Effector memory CD4-positive, alpha-beta T cell (primary cell): ENCODE measurements at places on chromosomes 12 and 14.

DNA sequence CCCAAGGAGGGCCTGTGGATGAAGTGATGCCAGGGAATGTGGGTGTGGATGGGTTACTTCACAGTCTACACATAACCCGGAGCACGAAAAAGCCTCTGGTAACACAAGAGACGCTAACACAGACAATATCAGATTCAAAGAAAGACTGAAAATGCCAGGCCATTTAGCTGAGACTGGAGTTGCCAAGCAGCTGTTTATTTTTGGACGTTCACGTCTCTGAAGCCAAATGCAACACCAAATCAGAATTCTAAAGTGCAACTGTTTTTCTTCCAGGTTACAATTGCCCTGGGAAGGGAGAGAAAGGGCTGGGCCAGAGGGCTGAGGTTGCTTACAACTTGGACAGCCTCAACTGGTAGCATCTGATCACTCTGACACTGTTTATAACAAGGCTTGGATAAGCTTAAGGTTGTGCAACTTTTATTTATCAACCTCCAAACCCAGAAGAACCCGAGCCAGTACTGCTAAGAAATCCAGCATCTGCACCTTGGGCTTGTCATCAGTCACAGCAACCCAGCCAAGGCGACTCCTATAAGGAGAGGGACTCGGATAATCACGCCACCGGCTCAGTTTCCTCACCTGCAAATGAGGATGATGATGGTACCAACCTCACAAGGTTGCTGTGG is 24.8 kb downstream of the NUAK1 start:
- no peak for DNase-seq

DNA sequence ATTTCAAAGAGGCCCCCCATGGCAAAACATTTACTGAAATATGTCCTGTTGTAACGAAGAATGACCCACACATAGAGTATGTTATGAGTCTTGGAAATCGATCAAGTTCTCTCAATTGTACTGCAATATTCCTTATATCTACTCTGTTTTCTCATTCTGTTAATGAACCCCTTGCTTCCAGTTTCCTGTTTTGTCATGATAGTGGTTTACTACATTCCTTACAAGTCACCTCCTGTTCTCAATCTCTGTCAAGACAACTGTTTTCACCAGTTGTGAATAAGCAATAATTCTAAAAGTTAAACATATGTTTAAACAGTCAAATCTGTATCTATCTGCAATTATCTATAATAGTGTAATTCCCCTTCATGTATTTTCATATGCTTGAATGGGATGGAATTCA is 16.4 kb upstream of the ARID2 start:
- DNase-seq: no peak

DNA sequence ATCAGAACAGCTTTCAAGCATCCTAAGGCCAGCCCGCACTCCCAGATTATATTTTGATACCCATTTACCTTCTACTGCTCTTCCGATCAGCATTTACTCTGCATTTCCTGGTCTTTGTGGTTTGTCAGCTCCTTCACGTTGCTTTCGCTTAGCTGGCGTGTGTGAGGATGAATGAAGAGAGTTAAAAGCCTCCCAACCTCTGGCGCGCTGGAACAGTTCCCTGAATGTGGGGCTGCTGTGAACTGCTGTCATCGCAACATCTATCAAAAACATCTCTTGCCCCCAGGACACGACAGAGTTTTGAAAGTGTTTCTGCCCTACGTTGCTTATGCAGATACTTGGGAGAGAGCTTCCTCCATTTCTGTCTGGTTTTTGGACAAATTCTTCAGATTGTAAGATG is 129.2 kb downstream of the KCNA5 start:
- no peak for DNase-seq

- DNase-seq: no peak
These were observed 146.6 kb downstream of the ANO2 start for GRCh38 chr12:5798242-5799015.

DNA sequence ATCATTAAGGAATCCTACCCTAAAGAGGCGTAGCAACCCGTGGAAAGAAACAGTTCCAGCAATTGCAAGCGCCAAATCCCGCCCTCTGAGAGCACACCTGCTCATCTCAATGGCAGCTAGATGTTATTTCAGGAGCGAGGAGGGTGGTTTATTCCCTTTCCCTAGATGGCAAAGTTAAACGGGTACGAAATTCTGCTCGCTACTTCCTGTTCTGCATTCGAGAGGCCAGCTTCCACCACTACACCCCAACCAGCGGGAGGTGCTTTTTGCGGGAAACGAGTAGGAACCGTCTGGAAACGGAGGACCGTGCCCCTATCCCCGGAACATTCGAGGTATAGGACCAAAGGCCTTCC is 536 bp downstream of the VPS29 start:
- DNase-seq: no peak

DNA sequence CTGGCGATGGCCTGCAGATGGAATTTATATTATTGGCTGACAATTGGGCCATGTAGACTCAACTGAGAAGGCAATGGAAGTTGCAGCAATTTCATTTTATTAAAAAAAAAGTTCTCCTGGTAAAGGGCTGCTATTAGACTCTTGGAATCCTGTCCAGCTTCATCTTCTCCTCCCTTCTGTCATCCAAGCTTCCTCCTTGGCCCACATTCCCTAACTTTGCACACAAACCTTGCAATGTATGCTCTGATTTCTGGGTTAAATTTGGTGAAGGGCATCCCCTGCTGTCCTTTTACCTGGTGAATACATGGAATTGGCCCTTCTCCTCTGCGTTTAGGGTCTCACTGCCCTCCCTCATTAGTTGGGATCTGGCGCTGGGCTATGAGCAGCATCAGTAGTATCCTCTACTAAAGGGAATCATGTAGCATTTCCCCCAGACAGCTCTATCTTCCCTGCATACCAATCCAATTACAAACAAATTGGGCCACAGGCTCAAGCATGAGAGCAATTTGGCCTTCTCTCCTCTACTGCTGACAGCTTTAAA is 336.9 kb downstream of the BMP4 start:
- no peak for DNase-seq

DNA sequence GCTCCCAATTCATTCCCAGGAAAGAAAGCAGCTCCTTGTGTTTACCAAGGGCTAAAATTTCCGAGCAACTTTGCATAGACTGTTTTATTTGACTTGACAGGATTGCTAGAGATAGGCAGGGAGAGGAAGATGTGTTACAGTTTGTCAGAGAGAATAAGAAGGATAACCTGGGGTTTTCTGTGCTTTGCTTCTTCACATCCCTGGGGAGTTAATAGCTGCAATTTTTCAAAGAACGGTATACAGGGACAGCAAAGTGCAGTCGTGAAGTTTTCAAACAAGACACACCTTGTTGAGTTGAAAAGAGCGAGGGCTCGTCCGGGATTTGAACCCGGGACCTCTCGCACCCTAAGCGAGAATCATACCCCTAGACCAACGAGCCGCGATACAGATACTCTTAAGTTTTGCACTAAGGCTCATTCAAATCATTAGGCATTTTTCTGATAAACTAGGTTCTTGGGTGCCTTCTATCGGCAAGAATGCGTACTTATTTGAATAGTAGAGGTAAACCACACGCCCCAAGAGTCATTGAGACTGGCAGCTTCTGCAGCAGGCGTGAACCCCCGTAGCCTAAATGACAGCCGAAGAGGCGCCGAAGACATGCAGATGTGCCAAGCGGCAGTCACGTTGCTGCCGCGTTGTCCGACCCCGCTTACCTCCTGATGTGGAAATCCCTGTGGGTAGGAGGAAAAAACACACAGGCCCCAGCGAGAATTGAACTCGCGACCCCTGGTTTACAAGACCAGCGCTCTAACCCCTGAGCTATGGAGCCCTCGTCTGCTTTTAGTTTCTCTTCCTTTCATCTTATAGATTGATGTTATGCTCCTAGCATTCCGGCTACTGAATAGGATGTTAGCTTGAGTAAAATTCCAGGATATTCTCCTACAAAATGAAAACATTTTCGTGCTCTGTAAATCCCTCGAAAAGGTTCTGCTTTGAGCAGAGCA is 22.2 kb upstream of the RNASE12 start:
- peak; percentile 73 for DNase-seq

DNA sequence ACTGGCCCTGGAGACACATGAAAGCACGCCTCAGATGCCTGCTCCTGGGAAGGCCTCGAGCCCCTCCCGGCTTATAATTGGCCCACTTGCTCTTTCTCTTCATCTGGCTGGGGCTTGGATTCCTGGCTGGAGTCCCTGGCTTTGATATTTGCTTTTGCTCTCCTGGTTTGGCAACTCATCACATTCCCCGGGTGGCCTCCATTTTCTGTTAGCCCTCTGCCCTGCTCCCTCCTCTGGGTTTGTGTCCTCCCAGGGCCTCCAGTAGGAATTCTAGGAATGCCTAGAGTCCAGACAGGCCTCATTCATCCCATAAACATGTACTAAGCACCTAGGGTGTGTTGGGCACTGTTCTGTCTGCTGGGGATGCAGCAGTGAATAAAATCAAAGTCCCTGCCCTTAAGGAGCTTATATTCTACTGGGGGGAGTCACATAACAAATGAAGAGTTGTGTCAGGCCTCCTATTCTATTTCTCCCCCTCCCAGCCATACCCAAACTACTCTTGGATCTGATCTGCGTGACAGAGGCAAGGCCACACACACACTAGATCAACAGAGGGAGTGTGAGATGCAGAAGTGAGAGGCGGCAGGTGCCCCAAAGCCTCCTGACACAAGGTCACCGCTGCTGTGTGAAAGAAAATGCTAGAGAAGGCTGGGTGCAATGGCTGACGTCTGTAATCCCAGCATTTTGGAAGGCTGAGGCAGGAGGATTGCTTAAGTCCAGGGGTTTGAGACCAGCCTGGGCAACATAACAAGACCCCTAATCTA is 21.3 kb upstream of the TSPAN9 start:
- no peak for DNase-seq

DNA sequence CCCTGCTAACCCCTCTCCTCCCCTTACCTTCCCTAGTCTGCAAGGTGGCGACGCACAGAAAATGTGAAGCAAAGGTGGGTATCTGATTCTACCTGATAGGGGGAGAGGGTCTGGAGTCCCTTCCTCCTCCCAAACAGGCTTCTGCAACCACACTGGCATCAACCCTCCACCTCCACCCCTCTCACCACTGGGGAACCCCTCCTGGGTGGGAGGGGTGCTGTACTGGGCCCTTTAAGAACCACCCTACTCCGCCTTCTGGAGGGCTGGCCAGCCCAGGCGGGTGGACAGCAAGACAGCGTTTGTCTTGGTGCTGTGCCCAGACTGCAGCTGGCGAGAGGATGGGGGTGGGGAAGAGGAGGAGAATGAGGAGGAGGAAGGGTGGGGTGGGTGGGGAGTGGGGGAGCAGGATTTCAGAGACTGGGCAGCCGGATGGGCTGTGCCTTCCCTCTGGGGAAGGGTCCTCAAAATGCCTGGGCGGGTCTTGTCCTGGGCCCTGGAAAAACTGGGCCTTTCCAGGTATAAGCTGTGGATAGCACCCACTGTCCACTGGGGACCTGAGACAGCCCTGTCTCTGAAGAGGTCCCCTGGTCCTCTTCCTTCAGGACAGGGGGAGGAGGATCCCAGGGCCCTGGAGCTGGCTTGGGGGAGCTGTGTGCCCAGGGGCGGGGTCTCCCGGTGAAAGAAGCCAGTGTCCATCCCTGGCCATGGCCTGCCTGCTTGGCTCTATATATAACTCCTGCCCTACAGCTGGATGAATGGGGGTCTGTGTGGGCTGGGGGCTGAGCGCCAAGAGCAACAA is 2.8 kb downstream of the TNS2 start:
- no peak for DNase-seq

GRCh38 chr12:2613326-2614073 is 181.3 kb upstream of the FKBP4 start:
- DNase-seq: no peak

- DNase-seq: no peak
These were observed 12.3 kb downstream of the MAP3K12 start for GRCh38 chr12:53486736-53487487.

DNA sequence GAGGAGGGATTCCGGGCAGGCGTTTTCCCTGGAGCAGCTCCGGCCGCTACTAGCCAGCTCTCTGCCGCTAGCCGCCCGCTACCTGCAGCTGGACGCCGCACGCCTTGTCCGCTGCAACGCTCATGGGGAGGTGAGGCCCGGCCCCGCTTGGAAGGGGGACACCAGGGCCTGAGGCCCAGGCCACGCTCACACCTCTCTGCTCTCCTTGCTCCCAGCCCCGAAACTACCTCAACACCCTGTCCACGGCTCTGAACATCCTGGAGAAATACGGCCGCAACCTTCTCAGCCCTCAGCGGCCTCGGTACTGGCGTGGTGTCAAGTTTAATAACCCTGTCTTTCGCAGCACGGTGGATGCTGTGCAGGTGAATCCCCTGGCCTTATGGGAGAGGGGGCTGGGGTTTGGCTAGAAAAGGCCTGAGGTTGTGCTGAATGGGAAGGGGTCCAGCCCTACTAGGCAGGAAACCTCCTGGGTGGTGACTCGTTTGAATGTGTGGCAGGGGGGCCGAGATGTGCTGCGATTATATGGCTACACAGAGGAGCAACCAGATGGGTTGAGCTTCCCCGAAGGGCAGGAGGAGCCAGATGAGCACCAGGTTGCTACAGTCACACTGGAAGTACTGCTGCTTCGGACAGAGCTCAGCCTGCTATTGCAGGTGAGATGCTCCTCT is 597 bp downstream of the RNF31 start:
- DNase-seq: peak; percentile 23

DNA sequence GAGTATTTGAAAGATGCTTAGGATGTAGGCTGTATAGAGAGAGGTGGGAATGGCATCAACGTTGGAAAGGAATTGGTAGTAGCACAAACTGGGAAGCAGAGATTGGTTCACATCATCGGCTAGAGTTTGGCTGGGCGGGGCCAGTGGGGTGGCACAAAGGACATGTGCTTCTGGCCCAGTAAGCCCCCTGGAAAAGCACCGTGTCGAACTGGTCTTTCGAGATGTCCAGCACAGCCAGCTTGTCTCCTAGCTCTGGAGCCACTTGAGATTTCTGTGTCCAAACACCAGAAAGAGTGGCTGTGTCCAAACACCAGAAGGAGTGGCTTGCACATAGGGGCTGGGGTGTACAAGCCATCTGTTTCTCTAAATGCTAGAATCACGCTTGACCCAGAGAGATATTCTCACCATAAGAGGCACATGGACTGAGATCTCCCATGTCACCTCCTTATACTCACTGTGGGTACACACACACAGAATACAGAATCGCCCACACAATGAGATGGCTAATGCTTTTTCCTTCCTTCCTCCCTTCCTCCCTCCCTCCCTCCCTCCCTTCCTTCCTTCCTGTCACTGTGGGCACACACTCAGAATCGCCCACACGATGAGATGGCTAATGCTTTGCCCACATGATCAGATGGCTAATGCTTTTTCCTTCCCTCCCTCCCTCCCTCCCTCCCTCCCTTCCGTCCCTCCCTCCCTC is 41.8 kb upstream of the KCNK13 start:
- no peak for DNase-seq

GRCh38 chr12:109377139-109377685 is 29.5 kb downstream of the MYO1H start:
- no peak for DNase-seq

GRCh38 chr12:108131657-108132126 is 2.6 kb downstream of the WSCD2 start:
- no peak for DNase-seq
